ENCODE measurements at places on chromosomes 12 and 14.

DNA sequence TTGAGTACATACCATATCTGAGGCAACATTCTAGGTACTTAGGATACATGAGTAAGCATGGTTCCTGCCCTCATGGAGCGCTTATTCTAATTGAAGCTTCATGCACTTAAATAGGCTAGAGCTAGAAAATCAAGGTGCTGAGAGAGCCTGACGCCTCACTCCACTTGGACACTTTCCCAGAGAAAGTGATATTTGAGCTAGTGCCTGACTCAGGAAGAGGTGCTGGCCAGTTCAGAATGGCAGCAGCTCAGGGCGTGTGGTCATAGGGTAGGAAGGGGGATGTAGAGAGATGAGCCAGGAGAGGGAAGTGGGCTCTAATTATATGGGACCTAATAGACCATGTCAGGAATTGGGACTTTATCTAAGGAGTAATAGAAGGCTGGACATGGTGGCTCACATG lies 33.3 kb downstream of the TULP3 start:
- DNase-seq = no peak

DNA sequence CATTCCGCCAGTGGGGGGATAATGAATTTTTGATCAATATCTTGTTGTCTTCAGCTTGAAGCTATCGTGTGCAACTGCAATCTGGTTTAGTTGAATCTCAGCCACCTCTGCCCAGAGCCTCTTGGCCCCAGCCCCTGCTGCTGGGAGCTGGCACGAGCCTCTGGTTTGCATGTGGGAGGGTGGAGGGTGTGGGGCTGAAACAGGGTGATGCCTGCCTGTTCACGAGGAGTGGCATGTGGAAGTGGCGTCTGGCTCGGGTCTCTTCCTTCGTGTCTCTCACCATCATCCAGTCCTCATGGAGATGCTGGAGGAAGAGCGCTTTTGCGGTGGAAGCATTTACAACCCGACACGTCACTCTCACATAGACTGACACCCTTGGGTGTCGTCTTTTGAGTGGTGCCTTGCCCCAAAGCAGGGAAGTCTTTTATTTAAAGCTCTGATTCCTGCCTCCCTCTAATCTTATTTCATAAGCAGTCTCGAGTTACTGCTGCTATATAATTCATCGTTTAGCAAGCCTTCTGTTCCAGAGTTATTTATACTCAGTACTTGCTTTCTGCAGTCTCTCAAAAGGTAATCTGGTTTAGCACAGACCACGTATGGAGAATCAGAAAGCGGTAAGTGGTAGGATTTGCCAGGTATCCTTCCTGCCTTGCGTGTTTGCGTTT lies 64.5 kb downstream of the AACS start:
- no peak for DNase-seq

DNA sequence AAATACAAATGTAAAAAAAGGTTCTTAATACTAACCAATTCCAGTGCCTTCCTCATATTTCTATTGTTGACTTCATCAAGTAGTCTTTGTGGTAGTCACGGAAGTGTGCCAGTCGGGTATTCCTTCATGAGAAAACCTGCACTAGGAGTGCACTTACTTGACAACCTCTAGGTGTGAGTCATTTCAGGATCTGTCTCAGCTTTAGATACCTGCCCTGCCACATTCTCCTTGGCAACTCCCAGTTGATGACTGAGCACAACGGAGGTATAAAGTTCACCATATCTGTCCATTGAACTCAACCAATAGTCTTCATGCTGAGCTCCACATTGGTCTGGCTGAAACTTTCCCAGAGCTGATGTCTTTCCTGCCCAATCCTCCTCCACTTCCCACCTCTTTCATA lies 215.7 kb downstream of the SYT10 start:
- DNase-seq = no peak

DNA sequence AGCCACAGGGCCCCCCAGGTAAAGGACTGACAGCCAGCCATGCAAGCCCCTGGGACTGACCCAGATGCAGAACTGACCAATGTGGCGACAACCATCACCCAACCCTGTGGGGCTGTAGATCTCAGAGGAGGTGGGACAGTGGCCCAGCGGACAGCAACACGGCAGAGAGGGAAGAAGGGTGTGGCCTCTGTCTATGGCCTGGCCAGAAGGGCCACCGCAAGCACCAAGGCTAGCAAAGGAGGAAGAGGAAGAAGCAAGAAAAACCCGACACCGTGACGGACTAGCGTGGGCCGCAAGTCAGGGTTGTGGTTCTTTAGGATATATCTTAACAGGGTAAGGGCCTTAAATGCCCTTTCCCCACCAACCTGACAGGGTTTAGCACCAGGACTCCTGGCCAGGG lies 71.2 kb downstream of the ITPK1 start:
- DNase-seq = no peak

GRCh38 chr12:52436000-52436827 lies 2.0 kb upstream of the KRT75 start:
- no peak for DNase-seq

- DNase-seq = no peak
Observed at GRCh38 chr12:47071241-47071852, 8.1 kb upstream of the PCED1B start.

- DNase-seq = no peak
Observed at GRCh38 chr12:127383281-127383680, 883.7 kb upstream of the TMEM132C start.

- DNase-seq = no peak
Observed at GRCh38 chr12:56385873-56386272, 23.2 kb upstream of the APOF start.

- no peak for DNase-seq
Observed at GRCh38 chr14:64637735-64638473, 66.3 kb upstream of the PLEKHG3 start.

- DNase-seq = no peak
Observed at GRCh38 chr14:42676636-42677035, 1070.0 kb downstream of the LRFN5 start.

DNA sequence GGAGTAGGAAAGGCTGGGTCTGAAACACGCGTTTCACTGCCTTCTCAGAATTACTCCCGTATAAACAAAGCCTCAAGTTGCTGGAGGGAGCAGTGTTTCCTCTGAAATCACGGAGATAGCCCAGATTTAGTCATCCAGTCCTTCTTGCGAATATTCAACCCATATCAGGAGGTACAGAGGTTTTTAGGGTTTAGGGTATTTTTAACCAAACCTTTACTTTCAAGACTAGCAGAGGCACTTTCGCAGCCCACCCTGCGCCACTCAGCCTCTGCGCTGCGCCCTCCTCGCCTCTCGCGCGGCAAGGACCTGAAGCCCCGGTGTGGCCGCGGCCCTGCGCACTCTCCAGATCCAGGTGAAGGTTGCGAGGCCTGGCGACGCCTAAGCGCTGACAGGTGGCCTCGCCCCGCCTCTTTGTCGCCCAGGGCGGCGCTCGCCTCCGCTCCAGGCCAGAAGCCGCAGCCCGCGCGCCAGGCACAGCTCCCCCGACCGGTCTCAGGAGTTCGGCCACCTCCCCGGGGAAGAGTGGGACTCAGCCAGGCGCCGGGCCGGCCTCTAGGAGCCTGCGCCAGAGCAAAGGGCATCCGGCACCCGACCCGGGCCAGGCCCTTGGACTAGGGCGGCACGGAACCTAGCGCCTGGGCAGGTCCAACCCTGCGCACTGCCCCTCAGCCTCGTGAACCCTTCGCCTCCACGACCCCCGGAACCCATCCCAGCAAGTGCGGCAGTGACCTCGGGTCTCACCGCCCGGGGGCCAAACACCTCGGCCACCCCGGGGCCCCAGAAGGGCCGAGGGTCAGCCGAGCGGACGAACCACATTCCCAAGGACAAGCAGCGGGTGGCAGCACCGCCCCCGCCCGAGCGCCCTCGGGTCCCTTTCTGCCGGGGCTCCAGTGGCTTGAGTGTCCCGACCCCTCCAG lies 1.8 kb upstream of the SAMD4A start:
- DNase-seq = peak; percentile 31

- no peak for DNase-seq
Observed at GRCh38 chr12:26704214-26704613, 128.8 kb downstream of the ITPR2 start.

DNA sequence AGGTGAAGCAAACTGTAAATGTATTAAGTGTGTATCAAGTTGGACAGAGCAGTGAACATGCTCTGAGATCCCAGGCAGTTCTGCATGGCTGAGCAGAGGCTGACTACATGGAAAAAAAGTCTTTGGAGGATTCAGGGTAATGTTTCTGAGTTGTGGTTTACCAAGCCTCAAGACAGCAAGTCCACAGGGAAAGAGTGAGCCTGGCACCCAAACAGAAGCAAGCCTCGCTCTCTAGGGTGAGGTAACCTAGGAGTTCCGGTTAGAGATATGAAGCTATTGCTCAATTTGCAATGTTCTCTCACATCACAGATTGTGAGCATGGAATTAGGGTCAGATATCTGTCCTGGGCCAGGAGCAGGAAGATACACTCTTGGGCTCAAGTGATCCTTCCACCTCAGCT lies 158.6 kb downstream of the MON2 start:
- DNase-seq = no peak

- DNase-seq = no peak
Observed at GRCh38 chr12:24911271-24911791, 37.6 kb downstream of the BCAT1 start.

GRCh38 chr12:97701901-97702300 lies 239.3 kb downstream of the RMST start:
- DNase-seq = no peak

GRCh38 chr12:89544681-89545184 lies 18.9 kb upstream of the POC1B start:
- no peak for DNase-seq

- DNase-seq = no peak
Observed at GRCh38 chr12:22306311-22306710, 28.2 kb downstream of the ST8SIA1 start.

- DNase-seq = no peak
Observed at GRCh38 chr12:92926549-92926948, 2.5 kb downstream of the EEA1 start.

- DNase-seq = no peak
Observed at GRCh38 chr12:23484238-23484637, 465.2 kb downstream of the SOX5 start.

GRCh38 chr12:92068459-92068858 lies 77.2 kb downstream of the BTG1 start:
- DNase-seq = no peak

- no peak for DNase-seq
Observed at GRCh38 chr12:24596768-24597388, 352.0 kb downstream of the BCAT1 start.

DNA sequence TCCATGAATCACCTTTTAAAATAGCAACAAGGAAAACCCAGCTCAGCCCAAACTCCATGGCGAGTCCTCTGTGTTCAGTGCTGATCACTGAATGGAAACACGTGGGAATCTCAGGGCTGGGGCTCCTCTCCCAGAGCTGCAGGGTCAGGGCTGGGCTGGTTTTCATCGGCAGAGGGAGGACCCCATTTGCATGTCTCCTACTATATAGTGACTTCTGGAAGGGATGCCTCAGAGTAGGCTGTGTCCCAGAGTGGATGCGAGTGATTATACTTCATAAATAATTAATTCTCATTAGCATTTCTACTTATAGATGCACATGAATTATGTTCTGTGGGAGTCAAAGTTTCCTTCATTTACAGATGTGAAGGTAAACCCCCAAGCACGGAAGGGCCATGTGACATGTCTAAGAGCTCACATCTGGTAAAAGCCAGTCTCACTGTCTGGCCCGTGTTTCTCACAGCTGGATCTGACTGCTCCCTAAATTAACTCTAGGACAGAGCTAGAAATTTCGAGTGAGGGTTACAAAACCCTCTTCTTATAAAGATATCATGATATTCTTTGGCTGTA lies 685.0 kb downstream of the TMEM121 start:
- no peak for DNase-seq

GRCh38 chr12:91367234-91367849 lies 184.7 kb upstream of the DCN start:
- no peak for DNase-seq

DNA sequence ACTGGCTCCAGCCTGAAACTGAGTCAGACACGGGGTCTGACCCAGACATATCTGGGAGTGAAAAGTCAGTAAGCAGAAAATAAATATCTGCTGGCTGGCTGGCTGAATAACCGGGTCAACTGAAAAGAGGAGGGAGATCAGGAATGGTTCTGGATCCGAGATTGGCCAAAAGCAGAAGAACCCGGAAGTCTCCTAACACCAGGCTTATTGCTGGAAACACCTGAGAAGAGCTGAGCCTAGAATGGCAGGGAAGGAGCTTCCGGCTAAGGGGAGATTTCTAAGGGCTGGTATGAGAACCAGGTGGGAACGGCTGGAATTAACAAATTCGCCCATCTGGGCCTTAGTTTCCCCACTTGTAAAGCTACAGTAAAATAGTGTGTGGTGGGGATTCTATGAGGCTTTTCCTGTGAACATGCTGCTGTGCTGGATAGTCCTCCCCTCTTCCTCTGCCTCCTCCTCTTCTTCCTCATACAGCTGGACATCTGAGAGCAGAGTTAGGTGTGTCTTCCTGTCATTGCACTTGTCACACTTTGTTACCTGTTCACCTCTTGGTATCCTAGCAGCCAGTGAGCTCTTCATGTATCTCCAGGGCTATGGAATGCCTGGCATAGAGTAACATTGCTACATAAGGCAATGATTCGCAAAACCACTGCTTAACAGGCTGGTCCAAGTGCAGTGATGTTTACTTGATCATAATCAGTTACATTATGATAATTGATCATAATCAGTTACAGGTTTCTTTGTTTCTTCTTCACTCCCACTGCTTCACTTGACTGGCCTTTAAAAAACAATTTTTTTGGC lies 2.0 kb upstream of the SHMT2 start:
- DNase-seq = no peak

DNA sequence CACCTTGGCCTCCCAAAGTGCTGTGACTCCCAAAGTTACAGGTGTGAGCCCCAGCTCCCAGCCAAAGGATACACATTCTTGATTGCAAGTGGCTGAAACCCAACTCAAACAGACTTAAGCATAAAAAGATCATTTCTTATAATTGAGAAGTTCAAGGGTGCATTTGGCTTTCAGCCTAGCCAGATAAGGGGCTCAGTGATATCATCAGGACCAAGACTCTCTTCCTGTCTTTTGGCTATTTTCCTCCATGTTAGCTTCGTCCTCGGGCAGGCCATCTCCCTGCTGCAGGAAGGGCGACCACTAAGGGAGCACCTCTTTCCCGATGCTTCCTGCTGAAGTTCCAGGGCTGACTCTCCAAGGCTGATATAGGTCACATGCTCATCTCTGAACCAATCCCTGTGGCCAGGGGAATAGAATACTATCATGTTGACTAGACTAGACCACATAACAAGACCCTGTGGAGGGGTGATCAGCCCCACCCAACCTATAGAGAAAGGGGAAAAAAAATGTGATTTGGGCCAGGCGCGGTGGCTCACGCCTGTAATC lies 9.8 kb upstream of the KRT8 start:
- DNase-seq = no peak

- peak; percentile 40 for DNase-seq
Observed at GRCh38 chr12:54411391-54412241, 7.5 kb downstream of the ITGA5 start.

GRCh38 chr14:39107591-39107996 lies 4.6 kb upstream of the SEC23A start:
- no peak for DNase-seq

GRCh38 chr12:1073652-1074051 lies 82.6 kb downstream of the ERC1 start:
- no peak for DNase-seq

- DNase-seq = no peak
Observed at GRCh38 chr14:103084021-103084919, at the start of gene LBHD2. Gene LBHD2 (plus strand): TSS chr14:103084210. CDS start chr14:103086013, 1,803 bp downstream.

GRCh38 chr12:123723765-123724164 lies 11.6 kb downstream of the ATP6V0A2 start:
- DNase-seq = no peak
